ENCODE measurements at places on chromosomes 3 and 15.

GRCh38 chr15:67785431-67785830, 39.9 kb upstream of the SKOR1 start:
- no peak for DNase-seq

GRCh38 chr15:74631935-74632560, 16.4 kb downstream of the CLK3 start:
- DNase-seq, result no peak

GRCh38 chr3:117633207-117633606, 923.6 kb downstream of the TUSC7 start:
- no peak for DNase-seq

- DNase-seq, result no peak
Measured at GRCh38 chr3:186514296-186515002, 29.7 kb downstream of the CRYGS start.

- DNase-seq, result no peak
Measured at GRCh38 chr3:195761123-195761566, 40.4 kb downstream of the MUC20 start.

GRCh38 chr15:98758224-98758623, 109.9 kb downstream of the IGF1R start:
- no peak for DNase-seq

DNA sequence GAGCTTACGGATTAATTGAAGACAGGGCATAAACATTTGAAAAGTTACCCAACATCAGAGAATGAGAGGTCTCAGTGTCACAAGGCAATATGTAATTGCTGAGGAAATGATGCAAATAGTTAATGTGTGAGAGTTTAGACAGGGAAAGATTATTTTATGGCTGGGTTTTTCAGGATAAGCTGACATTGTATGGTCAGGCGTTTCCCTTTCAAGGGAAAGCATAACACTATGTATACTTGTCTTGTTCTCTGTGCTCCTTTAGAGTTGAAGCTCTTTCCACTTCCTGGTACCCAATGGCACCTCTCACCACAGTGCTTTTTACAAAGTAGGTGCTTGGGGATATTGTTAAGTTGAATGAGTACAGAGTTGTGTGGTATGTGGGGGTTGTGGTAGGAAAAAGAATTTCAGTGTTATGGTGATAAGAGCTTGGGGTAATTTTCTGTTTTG, 19.9 kb downstream of the IQGAP1 start:
- no peak for DNase-seq

DNA sequence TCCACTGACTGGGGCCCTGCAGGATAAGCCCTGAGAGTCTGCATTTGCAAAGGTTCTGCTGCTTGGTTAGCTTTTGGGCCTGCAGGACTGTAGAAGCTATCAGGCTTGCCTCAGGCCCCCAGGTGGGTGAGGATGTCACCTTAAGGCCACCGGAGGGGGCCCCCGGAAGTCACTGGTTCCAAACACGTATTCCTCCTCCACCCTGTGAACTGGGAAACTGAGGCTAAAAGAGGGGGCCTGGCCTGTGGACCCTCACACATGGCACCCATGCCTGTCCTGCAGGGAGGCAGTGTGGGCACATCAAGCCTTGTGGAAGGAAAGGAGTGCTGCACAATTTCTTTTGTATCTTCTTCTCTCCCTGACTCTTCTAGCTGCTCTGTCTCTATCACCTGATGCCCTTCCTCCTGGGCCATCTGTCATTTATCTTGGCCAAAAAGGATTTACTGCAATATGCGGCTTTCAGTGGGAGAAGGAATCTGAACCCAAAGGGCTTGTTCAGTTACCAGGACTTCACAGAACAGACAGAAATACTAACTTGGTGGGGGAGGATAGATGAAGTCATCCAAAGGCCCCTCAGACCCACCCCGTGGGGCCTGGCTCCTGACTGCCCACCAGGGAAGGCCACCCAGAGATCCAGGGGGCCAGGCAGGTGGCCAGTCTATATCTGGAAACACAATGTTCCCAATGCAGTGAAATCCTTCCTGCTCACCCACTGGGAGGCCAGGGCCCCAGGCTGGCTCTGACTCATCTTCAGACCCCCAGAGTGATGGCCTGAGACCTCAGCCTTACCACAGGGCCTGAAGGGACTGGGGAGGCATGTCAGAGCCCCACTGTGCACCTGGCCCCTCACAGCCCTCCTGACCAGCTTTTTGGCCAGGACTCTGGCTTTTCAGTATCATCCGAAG, 18.3 kb downstream of the UBAP1L start:
- no peak for DNase-seq

DNA sequence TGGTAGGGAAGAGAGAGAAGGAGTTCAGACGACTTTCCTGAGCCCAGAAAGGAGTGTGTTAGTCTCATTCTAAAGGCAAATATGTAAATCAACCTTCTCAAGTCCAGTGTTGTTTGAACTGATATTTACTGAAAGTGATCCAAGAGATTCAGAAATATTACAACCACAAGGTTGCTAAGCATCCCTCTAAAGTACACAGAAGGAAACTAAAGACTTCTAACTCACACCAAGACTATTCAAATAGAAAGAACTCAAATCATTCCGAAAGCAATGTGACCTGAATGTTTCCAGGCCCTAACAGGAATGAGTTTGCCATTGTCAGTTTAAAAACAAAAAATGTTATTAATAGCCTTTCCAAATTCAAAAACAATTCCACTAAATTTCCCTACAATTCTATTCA, 56.9 kb upstream of the VGLL3 start:
- DNase-seq, result no peak

DNA sequence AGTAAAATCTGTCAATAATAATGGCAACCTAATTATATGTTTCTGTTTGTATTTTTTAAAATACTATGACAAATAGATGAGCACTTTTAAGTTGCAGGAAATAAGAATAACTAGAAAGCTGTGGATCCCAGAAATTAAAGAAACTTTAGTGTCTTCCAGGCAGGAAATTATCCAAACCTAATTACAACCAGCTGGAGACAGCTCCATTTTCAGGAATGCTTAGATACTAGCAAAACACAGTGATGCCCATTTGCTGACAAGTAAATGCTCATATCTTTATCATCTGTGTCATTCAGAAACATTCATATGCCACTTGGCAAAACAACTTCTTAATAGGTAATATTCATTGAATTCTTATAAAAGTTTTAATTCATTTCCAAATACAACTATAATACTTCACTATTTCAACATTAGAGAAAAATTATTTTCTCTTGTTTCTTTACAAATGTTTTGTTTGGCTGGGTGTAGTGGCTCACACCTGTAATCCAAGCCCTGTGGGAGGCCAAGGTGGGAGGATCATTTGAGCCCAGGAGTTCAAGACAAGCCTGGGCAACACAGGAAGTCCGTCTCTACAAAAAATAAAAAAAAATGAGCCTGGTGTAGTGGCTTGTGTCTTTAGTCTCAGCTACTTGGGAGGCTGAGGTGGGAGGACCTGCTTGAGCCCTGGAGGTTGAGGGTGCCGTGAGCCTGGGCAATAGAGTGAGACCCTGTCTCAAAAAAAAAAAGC, 169.1 kb upstream of the TSPAN3 start:
- no peak for DNase-seq

DNA sequence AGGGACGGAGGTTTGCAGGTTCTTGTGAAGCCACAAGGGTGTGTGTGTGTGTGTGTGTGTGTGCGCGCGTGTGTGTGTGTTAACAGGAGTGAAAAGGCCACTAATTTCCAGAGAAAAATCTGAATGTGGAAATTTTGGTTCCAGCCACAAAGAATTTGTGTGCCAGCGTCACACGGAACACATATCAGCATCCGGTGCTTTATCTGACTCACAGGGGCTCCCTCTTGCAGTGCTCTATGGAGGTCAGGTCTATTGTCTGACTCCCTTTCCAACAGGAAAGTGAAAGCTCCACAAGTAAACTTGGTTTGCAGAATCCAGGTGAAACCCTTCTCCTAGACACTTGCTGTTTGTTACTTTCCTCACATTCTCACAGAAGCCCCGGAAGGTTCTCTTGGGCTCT, 6.2 kb downstream of the CLDN11 start:
- no peak for DNase-seq

DNA sequence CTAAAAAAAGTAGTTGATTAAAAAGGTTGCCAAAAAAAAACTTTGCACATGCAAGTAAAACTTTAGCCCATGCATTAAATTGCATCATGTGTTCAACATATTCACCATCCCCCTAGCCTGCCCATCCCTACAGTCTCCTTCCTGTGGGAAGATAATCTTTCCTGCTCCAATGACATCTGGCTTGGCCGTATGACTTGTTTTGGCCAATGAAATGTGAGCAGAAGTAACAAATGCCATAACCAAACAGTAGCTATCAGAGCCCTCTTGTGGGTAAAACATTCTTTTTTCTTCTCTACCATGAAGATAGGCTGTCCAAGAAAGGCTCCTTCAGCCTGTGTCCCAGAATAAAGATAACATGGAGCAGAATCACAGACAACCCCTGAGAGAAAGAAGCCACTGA, 15.3 kb downstream of the ERC2 start:
- no peak for DNase-seq

DNA sequence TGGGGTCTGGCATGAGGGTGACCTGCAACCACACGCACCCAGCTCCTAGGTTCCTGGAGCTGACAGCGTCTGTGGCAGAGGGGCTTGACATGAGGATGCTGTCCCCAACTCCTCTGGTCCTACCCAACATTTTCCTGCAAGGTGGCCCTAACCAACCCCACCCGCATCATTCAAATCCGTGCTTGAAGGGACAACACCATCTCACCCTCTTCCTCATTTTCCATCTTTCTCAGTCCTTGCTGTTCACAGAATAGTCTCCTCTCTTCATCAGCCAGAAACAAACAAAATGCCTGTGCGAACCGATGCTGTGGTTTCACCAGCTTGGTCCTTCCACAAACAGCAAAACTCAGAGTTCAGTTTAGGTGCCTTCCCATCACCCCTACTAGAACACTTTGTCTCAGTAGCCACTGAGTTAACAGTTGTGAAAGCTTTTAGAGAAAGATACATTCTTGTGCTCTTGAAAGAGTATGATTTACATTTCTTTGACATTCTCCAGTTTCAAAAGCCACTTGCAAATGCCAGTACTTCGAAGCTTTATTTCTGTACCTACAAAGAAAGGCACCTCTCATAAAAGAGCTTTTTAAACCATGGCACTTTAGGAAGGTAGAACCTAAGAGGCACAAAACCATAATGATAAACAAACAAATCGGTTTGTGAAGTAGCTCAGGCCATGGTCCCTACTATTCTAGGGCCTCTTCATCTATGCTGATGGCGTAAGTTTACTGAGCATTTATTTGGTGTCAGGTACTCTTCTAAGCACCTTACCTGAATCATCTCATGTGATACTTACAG, 360.1 kb downstream of the SHQ1 start:
- DNase-seq, result no peak

GRCh38 chr15:99925661-99926461, 192.6 kb upstream of the LYSMD4 start:
- no peak for DNase-seq

GRCh38 chr15:51224428-51224827, 114.0 kb downstream of the CYP19A1 start:
- no peak for DNase-seq

DNA sequence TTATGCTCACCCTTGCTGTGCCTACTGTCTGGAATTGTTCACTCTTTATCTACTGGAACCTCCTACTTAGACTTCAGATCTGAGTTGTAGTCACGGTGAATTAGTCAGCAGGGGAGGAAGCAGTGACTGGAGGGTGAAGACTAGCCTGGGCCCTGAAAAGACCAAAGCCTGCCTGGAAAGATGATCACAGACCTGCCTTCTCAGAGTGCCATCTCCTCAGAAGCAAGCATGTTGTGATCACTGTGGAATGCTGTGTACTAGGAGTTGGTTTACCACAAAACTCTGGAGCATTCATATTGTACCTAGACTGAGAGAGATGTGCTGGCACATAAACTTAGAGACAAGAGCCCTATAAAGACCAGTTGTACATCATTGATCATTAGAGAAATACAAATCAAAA, 100.7 kb upstream of the SCN10A start:
- DNase-seq, result no peak

DNA sequence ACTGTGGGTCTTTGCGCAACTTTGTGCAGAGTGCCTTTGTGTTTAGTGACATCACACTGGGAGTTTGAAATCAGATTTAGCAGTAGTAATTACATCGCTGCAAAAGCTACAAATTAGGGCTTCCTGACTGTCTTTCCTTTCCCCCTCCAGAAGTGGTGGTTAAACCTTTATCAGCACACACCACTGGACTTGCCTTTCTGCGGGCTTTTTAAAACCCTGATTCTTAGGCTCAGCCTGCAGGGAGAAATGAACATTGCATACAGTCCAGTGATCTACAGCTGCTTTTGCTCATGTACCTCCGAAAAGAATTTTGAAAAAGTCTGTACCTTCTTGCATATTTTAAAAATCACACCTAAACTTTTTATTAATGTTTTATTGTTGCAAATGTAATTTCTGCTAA, 219.7 kb upstream of the NAALADL2 start:
- no peak for DNase-seq

DNA sequence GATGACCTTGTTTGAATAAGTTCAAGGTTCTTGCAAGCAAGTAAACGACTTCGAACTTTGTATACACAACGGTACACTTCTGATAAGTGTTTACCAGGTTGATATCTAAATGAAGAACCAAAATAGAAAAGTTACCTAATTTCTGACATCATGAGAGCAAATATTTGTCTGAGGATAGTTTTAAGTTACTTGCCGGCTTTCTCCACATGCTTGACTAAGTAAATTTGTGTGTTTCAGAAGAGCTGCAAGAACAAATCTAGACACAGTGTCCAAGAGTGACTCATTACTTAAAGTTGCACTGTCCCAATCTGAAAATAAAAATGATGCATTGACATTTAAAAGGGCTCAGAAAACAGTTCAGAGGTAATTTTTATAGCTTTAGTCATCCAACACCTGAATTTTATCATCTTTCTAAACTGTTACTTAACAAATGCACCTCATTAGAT, 115.1 kb downstream of the HERC1 start:
- DNase-seq, result no peak
